ENCODE measurements at places on chromosomes 11 and 22.

GRCh38 chr22:45865561-45866125 lies 111.3 kb downstream of the WNT7B start:
- no peak for DNase-seq

DNA sequence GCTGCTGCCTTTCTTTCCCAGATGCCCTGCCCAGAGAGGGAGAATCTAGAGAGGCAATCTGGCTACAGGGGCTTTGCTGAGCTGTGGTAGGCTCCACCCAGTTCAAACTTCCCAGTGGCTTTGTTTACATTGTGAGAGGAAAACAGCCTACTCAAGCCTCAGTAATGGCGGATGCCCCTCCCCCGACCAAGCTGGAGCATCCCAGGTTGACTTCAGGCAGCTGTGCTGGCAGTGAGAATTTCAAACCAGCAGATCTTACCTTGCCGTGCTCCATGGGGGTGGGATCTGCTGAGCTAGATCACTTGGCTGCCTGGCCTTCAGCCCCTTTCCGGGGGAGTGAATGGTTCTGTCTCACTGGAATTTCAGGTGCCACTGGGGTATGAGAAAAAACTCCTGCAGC lies 12.2 kb downstream of the BDNF start:
- DNase-seq: no peak

DNA sequence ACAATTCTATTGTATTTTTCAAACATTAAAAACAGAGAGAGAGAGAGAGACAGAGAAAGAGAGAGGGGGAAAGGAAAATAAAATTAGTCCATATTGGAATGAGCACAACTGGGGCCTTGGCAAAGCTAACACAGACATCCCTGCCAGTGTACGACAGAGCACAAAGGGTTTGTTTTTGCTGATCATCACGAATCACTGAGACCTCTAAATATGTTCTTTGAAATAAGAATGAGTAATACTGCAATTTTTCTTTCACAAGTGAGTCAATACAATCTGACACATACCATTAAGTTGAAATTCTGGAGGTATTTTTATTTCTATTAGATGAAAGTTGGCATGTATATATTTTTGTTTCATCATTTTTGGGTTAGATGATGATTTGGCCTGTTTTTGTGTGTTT lies 27.0 kb upstream of the LRRC4C start:
- DNase-seq: no peak

DNA sequence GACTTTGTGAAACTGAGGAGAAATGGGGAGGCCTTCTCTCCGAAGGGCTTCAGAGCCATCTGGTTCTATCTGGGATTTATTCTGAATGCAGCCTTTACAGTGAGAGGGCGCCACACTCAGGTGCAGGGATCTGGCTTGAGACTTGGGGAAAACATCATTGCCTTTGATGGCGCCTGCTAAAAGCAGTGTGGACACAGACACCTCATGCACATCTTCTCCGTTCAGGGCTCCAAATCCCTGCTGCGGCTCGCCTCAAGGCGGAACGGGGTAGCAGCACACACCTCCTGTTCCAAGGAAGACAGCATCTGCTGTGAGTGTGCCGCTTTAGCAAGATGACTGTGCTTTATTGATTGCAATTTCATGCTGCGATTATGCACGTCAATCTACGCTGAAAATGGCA lies 37.1 kb upstream of the OLFML1 start:
- no peak for DNase-seq

DNA sequence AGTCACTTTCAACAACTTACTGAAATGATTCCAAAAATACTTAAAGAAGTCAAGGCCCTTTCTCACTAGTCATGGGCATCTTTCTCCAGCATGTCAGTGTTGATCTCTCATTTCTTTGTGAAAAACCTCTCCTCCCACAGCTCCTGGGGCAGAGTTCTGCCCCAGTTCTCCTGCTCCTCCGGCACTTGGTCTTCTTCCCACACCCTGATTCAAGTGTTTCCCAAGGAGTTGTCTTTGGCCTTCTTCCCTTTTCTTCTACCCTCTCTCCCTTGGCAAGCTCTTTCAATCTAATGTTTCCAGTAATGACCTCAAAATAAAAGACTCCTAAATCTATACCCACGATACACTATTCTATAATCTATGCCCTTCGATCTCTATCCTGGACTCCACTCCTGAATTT lies 42.1 kb upstream of the CCDC34 start:
- no peak for DNase-seq

GRCh38 chr11:86365546-86365945 lies 9.1 kb upstream of the CCDC81 start:
- no peak for DNase-seq

DNA sequence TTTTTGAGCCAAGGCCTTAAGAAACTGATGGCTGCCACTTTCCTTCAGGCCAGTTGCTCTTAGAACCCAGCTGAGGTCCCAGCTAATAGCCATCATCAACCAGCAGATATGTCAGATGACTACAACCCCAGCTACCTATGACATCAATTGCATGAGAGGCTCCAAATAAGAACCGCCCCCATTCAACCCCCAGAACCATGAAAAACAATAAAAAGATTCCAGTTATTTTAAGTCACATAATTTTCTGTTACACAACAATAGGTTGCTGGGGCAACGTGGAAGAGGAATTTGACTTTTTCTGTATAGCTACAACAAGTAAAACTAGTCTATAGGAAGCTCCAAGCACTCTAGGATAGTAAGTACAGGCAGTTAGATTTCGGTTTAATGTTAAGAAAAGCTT lies 216.3 kb upstream of the MTNR1B start:
- DNase-seq: no peak

Data from CMK (cell line).